ENCODE measurements at places on chromosomes 4 and X.

- no peak for DNase-seq
Observed at GRCh38 chrX:10884246-10884645, 226.9 kb upstream of the HCCS start.

DNA sequence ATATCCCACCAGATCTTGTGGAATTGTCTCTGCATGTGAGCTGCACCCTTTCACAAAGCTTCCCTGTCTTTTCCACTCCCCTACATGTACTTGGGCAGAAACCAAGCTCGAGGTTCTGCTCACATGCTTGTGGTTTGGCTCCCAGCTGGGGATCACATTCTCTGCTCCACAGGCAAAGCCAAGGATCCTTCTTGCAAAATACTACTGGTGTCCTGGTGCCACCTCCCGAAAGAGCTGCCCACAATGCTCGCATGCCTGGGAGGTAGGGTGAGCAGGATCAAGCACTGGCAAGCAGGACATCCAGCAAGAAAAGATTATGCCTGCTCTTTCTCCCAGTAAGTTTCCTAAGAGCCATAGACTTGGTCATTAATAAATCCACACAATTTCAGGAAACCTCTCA lies 45.1 kb upstream of the PPARGC1A start:
- DNase-seq = no peak

DNA sequence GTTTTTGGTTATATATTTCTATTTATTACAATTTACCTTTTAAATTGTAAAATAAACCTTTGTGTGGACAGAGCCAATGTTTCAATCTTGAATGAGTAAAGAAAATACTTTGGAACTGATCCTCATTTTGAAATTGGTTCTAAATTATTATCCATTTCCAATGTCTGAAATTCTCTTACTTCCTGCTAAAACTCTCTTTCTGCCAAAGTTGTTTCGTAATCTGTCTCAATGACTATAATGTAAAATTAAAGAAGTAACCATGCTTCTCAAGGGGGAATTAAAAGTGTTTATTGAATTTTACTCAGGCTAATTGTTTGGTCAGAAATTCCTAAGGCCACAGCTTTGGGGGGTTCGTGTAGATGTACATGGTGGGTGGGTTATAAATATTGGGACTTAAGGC lies 34.8 kb downstream of the YIPF6 start:
- DNase-seq = no peak

DNA sequence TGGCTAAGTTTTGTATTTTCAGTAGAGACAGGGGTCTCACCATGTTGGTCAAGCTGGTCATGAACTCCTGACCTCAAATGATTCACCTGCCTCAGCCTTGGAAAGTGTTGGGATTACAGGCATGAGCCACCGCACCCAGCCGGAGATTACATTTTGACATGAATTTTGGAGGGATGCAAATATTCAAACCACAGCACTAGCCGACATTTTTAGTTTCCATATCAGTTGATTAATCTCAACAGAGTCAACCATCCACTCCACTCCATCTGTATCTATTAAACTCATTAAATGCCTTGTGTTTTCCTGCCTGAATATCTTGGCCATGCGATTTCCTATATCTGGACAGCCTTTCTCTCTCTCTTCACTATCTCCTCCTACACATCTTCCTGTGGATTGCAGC lies 64.1 kb upstream of the PDGFRA start:
- no peak for DNase-seq

DNA sequence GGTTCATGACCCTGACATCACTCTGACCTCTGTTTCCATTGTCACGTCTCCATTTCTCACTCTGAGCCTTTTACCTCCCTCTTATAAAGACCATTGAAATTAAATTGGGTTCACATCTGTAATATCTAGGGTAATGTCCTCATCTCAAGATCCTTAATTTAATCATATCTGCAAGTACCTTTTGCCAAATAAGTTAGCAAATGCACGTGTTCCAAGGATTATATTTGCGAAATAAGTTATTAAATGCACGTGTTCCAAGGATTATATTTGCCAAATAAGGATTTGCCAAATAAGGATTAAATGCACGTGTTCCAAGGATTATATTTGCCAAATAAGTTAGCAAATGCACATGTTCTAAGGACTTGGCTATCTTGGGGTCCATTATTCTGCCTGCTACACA lies 938.0 kb downstream of the NLGN4X start:
- DNase-seq = no peak

DNA sequence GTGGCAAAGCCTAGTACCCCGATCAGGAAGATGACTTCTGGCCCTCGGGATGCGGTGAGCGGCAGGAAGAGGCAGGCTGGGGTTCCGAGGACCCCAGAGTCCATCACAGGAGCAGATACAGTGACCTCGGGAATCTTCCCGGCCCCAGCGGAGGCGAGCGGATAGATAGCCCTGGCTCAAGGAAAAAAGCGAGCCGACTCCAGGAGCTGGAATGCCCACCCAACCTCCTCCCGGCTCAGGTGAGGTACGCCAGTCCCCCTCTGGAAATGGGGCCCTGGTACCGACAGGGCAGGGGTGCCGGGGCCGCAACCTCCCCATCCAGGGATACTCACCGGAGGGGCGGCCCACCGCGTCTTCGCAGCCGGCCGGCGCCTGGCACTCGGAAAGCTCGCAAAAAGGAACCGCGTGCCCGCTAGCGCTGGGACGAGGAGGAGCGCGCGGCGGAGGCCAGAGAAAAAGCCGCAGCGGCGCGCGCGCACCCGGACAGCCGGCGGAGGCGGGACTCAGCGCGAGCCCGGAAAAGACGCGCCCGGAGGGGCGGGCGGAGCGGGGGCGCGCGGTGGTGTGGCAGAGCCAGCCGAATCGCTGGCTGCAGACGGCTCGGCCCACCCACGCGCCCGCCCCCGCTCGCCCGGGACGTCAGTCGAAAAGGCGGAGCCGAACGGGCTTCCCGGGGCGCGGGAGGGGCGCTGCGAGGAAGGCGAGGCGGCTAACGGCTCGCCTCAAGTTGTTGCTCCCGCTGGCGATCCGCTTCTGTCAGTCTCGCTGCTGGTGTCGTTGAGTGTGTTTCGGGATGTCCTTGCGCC lies at the start of gene ACSL4:
Gene ACSL4 (minus strand): TSS at position 451 of the 806 bp plus-strand sequence. CDS start 49,894 bp downstream, outside the sequence.
- DNase-seq = peak; percentile 53

- no peak for DNase-seq
Observed at GRCh38 chr4:10643600-10644425, 40.8 kb downstream of the CLNK start.

DNA sequence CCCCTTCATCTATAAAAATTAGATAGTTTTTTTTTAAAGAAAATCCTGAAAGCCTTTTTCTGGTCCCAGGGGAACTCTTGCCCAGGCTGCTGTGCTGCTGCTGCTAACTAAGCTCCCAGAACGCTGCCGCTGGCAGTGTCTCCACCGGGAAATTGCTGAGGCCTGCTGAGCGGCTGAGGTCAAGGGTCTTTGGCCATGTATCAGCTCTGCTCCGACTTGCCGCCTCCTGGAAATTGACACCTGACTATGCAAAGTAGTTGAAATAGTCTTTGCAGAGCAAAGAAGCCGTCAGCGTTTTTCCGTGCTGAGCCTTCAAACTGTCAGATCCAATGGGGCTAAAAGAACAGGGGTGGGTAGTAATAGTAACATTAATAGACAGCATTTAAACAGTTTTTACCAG lies 839 bp downstream of the QDPR start:
- DNase-seq = no peak

GRCh38 chrX:3548765-3549391 lies 164.6 kb downstream of the PRKX start:
- no peak for DNase-seq

GRCh38 chr4:74441744-74442143 lies 3.2 kb upstream of the AREG start:
- no peak for DNase-seq

GRCh38 chr4:38430841-38431240 lies 233.2 kb upstream of the KLF3 start:
- no peak for DNase-seq

DNA sequence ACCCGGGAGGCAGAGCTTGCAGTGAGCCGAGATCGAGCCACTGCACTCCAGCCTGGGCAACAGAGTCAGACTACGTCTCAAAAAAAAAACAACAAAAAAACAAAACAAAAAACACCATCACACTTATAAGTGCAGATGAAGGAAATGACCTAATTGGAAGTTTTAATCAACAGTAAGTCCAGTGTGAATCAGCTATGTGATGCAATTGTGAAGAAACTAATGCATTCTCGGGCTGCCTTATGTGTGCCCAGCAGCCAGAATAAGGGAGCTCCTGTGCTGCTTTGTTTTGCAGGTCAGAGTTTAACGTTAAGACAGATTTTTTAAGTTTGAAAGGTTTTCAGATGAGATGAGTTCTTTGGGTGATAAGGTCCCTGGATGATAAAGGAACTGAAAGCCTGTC lies 10.8 kb downstream of the DAPP1 start:
- no peak for DNase-seq

GRCh38 chr4:1771555-1772305 lies 21.4 kb upstream of the FGFR3 start:
- peak; percentile 90 for DNase-seq

DNA sequence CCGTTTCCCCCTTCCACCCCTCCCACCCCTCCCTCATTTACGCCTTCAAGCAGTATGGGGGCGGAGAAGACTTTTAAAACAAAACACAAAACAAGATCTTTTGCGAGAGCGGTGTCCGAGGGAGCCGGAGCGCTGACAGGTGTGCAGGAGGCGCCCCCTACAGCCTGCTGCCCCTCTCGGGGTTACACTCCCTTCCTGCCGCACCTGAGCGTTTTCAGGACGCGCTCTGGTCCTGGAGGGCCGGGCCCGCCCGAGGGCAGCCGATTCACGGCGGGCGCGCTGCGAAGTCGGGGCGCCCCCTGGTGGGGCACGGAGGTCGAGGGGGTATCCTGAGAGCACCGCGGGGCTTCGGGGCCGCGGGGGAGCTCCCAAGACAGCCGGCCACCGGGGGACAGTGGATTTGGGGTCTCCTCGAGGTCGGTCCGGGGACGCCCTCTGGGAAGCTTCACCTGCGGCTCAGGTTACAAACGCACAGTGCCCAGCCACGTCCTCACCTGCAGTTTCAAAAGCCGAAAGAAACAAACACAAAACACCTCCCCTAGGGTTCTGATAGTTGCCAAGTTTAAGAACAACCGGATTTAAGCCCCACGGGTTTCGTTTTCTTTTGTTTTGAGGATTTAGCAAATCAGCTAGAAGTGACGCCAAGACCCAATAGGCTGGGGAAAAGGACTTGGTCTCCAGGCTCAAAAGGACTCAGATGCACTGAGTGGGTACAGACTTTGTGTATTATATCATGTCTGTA lies 8.0 kb upstream of the NEUROG2 start:
- peak; percentile 62 for DNase-seq

DNA sequence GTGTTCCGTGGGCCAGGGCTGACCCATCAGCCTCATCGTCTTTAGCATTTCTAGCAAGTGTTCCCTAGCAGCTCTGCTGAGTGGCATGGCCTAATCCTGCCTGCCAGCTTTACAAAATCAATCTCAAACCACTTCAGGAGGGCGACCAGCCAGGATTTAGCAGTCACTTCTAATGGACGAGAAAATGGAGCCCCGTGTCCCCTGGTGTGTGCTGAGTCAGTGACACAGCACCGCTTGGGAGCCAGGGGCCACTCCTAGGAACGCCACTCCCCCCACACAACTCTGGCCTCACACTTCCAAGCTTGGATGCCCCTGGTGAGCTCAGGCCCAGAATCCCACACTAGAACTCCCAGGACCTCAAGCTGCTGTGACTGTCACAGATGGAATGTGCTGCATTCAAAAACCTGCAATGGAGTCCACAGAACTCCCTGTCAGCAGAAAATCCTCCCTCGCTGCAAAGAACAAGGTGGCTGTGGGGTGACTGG lies 311.2 kb upstream of the GATB start:
- DNase-seq = no peak

DNA sequence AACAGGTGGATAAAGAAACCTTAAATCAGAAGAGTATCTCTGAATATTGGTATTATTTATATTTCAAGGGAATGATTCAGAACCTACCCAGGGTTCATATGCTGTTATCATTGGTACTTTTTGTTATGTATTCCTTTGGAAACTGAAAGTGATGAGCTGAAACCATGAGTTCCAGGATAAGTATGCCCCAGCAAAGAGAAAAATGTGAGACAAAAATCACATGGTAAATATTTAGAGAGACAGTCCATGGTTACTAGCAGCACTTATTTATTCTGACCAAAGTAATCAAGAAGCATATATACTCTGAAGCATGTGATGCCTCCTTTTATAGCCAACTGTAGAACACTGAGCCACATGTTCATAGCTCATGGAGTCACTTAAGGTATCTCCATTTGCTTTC lies 277.7 kb downstream of the ARAP2 start:
- DNase-seq = no peak

DNA sequence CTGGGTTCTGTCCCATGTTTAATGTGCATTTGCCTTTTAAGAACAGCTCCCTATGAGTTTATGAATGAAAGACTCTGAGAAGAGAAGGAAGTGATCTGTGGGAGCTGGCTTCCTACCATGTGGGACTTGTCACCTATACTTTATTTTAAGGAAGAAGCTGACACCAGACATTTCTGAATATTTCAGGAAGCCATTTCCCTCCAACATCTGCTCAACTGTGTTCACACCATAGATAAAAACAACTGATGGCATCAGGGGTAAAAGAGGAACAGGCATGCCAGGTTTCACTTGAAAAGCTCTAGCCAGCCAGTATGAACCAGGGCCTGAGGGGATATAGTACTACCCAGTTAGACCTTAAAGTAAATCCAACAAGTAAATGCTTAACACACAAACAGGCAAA lies 116.0 kb downstream of the COL4A6 start:
- DNase-seq = no peak

DNA sequence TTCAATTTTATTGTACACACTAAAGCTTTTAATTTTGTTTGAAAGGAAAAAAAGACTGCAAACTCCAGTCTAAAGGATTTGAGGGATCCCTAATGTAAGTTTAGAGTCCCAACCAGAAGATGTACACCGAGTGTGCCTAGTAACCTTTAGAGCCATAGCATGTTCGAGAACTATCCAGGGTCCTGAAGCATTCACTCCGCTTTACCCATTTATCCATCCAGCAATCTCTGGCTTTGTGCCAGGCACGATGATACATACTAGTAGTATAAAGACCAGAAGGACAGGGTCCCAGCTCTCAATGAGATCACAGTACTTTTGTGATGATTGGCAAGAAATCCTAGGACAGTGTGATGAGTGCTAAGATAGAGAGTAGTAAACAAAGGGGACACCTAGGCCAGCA lies 168.7 kb downstream of the STK32B start:
- DNase-seq = no peak

GRCh38 chrX:104435249-104435648 lies 130.8 kb upstream of the IL1RAPL2 start:
- no peak for DNase-seq

DNA sequence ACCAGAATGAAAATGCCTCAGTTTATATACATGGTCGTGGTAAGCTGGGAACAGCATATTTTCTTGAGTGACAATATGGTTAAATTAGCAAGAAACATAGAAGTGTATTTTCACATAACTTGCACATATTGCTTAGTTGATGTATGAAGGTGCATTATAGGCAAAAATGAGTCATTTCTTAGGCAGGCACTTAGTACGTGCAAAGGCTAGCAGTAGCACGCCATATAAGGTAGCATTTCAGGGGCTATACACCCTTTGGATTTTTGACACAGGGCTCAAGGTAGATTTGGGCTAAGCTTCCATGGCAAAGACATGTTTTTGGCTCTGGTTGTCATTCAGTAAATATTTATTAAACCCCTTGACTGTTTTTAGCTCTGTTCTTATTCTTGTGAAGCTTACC lies 33.1 kb downstream of the PCDH7 start:
- no peak for DNase-seq

- no peak for DNase-seq
Observed at GRCh38 chr4:99305638-99306400, 15.0 kb upstream of the ADH1A start.

Measured in GM12891 (cell line).